ENCODE measurements at places on chromosomes 4 and X. TPM values are rescaled to one million over a fixed set of nuclear protein-coding genes. Genes with fewer than 3 reads are reported as not detected.

GRCh38 chr4:166143227-166143626, 270.2 kb downstream of the TLL1 start:
- no peak for DNase-seq

- DNase-seq: no peak
Observed at GRCh38 chr4:58502839-58503238, 1392.7 kb upstream of the IGFBP7 start.

DNA sequence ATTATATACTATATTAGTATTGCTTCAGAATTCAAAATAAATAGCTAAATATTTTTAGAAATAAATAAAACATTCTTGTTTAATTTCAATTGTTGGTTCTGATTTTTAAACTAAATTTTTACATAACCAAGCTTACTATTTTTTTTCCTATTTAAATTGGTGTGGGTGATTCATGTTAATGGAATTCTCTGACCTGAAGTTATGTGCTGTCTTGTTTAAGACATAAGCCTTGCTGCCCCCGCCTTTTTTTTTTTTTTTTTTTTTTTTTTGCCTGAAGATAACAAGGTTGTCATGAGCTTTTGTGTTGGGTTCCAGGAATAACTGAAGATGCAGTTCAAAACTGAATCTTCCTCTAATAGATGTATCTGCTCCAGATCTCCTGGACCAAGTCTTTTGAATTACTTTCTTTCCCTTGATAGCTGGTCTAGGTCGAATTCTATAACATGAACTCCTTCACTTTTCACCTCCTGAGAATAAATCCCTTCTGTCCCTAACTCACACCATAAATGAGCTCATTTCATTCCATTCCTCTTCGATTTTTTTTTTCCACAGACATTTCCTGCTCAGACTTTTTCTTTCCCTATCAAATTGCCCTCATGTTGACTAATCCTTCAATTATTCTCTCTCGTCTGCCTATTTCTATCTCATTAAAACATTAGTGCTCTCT, 261.5 kb upstream of the FTHL17 start:
- DNase-seq: no peak

DNA sequence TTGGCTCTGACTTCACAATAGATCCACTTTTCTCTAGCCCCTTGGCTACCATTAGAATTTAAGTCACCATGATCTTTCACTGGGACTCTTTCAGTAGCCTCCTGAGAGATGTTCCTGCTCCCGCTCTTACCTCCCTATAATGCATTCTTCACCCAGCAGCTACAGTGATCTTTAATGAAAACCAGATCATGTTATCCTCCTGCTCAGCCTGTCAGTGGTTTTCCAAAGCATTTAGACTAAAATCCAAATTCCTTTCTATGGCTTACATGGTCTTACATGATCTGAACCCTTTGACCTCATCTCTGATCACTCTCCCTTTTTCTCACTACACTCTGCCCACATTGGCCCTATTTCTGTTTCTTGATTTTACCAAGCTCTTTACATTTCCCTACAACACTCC, 18.3 kb upstream of the RPS6KA3 start:
- DNase-seq: no peak

DNA sequence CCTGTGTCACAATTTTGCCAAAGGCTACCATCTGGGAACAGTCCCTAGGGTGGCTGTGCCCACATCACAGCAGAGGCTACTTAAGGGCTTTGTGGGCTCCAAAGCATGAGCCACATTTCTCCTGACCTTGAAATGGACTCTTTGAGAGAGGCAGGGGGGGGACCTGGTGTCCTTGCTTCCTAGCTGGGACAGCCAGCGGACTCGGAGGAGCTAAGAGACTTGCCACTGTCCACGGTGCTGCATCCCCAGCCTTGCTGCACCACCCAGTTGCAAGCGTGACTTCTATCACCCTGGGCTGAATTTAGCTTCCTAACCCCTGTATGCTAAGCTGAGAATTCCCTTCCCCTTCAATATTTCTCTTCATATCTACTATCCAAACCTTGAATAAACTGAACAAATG, 99.0 kb downstream of the PHKA2 start:
- DNase-seq: no peak

CENPVL1 gene
- not detected for total RNA-seq

CLIC2 gene
- 10.3 TPM for total RNA-seq

DNA sequence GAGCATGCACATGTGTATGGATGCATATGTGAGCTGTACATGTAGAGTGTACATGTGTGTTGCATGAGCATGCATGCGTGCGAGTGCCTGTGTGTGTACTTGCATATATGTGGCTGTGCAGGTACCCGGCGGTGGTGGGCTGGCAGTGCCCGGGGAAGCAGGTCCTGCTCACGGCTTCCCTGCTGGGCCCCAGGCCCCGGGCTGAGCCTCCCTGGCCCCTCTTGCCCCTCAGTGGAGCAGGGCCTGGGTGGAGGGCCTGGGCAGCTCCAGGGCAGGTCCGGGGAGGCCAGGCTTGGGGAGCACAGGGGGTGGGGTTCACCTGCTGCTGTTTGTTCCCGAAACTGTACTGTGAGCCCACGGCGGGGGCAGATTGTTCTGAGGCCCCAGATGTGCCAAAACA, 9.4 kb downstream of the NAT8L start:
- no peak for DNase-seq

DNA sequence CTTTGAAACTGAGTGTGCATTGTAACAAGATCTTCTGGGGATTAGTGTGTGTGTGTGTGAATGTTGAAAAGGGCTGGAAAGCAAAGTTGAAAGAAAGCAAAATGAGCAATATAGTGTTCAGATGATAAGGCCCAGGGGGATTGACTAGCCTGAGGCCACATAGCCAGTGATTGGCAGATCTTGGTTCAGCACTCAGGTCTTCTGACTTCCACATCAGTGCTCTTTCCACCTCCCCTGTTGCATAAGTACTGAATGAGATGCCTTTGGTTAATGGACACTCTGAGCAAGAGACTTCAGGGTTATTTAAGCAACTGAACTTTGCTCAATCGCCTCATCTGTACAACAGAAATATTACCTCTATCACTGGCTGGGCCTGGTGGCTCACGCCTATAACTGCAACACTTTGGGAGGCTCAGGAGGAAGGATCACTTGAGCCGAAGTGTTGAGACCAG, 120.4 kb downstream of the TMEM164 start:
- no peak for DNase-seq

CCDC160 gene
- not detected for total RNA-seq

DNA sequence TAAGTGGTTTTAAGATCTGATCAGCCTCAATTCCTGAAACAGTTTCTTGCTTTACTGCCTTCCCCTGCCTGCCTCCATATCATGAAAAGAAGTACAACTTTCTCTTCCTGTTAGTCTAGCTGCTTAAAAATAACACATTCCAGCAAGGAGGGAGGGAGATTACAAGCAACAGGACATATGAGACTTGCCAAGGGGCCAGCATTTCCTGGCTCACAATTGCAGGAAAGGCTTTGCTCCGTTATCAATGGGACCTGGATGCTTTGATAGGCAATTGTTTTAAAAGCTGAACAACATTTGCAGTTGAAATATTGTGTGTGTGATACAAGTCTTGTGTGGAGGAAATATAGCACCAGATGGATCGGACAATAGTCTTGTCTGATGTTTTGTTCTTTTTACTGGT, 425.0 kb downstream of the FAT4 start:
- peak; percentile 37 for DNase-seq

- DNase-seq: no peak
Observed at GRCh38 chr4:14607001-14607400, 395.3 kb upstream of the CPEB2 start.

DCX gene
- not detected for total RNA-seq

DNA sequence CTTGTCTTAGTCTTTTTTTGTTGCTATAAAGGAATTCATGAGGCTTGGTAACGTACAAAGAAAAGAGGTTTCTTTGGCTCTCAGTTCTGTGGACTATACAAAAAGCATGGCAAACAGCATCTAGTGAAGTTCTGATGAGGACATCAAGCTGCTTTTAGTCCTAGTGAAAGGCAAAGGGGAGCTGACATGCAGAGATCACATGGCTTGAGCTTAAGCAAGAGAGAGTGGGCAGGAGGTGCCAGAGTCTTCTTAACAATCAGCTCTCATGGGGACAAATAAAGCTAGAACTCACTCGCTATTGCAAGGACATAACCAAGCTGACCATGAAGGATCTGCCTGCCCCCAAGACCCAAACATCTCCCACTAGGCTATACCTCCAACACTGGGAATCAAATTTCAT, 1063.1 kb downstream of the PCDH7 start:
- DNase-seq: no peak

GRCh38 chrX:7351926-7352325, 204.0 kb upstream of the PUDP start:
- no peak for DNase-seq

- DNase-seq: no peak
Observed at GRCh38 chrX:31057691-31058090, 14.2 kb downstream of the FTHL17 start.

PLA2G12A gene
- total RNA-seq: 24.2 TPM

DNA sequence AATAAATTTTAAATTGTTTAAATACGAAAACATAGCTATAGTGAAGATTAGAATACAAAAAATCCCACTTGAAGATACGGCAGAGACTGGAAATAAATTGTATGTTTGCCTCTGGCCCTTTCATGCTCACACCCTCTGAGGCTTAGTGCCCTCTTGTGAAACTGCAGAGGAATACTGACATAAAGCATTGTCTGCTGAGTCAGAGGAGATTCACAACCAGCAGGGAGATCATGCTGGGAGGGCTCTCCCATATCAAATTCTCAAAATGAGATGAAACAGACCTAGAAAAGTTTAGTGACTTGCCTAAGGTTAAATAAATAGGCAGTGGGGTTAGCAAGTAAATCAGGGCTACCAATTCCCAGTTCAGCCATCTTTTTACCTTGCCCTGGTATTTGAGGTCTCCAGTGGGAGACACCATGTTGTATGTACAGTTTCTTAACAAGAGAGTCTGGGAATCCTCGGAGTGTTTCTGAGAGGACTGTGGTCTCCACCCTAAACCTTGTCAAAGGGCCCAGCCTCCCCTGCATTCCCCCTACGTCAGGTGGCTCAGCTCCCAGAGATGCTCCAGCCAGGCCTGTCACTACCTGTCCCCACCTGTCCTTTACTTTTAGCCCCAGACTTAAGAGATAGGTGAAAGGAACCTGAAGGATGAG, 581.4 kb upstream of the DIPK2B start:
- no peak for DNase-seq

FGD1 gene
- total RNA-seq: 2.4 TPM

DNA sequence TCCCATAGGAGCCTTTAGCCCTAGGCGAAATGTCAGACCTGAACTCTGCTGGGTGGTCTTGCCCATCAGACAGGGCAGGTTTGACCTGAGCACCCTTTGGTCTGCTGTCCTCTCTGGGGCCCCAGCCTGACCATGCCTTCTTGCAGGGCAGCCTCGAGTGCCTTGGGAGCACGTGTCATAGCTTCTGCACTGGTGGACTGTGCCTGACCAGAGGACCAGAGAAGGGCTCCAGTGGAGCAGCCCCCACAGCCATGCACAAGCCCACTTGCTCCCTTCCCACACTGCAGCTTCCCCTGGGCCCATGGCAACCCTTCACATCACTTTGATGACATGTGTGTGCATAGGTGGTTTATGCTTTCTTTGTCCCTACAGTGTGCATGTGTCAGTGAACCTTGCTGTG, 394.0 kb downstream of the TEX13C start:
- no peak for DNase-seq

DNA sequence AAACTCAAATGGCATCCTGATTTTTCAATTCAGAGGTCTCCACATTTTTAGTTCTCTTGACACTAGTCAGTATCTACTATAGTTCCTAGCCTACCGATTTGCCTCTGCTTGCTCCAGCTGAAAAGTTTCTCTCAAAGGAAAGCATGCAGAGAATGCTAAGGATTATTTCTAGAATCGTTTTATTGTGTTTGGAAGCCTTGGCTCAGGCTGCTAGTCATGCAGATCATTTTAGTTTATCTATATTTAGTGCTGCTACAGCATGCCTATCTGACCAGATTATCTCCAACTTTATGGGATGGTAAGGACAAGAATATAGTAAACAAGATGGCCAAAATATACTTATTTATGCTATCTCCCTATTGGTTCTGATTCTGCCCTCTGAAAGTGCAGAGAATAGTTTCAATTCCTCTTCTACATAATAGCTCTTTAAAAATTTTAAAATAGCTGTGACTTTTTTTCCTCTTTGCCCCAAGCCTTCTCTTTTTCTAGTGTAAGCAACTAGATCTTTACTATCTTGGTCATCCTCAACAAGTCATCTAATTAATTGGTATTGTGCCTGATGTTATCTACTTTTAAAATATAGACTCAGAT, 15.7 kb upstream of the DRP2 start:
- DNase-seq: no peak

GRCh38 chrX:101398694-101399093, 7.9 kb downstream of the RPL36A start:
- no peak for DNase-seq

GABRE gene
- total RNA-seq: 49.2 TPM

MAGED4 gene
- total RNA-seq: 10.3 TPM

GRCh38 chr4:1207603-1208265, 35.4 kb upstream of the SPON2 start:
- DNase-seq: peak; percentile 87

- DNase-seq: no peak
Observed at GRCh38 chrX:107804427-107804826, 21.2 kb upstream of the MID2 start.

WDFY3 gene
- total RNA-seq: 42.4 TPM

BANK1 gene
- 1.1 TPM for total RNA-seq

SMIM10L2A gene
- not detected for total RNA-seq

DNA sequence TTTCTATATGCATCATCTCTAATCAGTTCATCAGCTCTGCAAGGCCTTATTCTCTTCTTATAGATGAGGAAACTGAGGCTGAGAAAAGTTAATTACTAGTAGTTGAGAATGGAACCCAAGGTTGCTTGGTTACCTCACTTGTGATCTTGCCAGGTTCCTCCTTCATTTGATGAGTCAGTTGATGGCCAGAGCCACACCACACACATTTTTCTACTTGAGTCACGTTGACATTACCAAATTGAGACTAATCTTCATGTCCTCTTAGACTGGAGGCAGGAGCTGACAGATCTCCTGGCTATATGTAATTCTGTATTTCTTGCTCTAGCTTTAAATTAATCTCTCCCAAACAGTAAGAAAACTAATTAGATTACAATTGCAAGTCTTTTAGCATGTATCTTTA, 428.4 kb downstream of the AFF2 start:
- DNase-seq: no peak

GRCh38 chr4:176339936-176340761, 20.4 kb downstream of the SPCS3 start:
- no peak for DNase-seq

RIBC1 gene
- not detected for total RNA-seq

- no peak for DNase-seq
Observed at GRCh38 chr4:100314057-100314456, 123.8 kb upstream of the DDIT4L start.

DNA sequence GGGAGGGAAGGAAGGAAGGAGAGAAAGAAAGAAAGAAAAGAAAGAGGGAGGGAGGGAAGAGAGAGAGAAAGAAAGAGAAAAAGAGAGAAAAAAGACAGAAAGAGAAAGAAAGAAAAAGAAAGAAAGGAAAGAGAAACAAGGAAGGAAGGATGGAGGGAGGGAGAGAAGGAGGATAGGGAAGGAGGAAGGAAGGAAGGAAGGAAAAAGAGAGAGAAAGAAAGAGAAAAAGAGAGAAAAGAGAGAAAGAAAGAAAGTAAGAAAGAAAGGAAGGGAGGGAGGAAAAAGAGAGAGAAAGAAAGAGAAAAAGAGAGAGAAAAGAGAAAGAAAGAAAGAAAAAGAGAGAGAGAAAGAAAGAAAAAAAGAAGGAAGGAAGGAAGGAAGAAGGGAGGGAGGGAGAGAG, 105.8 kb upstream of the RBPJ start:
- no peak for DNase-seq

SSX4 gene
- not detected for total RNA-seq
